ENCODE measurements at places on chromosomes 1 and 21.

DNA sequence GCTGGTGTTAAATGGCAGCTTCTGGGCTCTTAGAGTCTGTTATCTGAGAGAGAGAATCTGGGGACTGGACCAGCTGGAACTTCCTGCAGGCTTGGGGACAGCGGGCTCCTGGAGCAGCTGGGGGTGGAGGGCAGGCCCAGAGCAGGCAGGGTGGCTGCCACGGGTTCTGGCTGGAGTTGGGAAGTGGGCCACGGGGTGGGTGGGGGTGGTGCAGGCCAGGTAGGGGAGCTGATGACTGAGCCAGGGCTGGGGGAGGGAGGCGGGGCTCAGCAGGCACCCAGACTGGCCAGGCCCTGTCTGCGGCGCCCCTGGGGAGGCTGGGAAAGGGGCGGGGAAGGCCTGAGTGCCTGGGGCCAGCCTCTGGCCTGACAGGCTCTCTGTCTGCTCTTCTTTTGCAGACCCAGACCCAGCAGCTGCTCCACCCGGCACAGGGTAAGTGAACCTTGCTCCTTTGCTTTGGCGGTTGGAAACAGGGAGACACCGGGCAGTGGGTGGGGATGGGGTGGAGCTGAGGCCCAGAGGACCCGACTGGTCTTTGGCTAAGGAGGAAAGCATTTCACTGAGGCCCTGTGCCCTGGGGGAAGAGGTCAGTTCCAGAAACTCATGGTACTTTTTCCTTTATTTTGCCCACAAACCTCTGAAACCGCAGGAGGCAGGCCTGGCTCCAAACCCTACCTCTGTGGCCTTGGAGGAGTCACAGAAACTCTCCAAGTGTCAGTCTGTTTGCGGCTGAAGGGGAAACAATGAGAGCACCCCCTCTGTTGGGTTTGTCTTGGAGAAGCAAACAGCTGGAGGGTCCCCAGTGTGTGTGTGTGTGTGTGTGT, 48.8 kb downstream of the ARHGEF10L start:
- DNase-seq: no peak

- DNase-seq: no peak
Observed at GRCh38 chr1:20551945-20552727, at the start of gene FAM43B. TSS of gene FAM43B (plus strand) at chr1:20552573. CDS start at chr1:20552974, 401 bp downstream.

DNA sequence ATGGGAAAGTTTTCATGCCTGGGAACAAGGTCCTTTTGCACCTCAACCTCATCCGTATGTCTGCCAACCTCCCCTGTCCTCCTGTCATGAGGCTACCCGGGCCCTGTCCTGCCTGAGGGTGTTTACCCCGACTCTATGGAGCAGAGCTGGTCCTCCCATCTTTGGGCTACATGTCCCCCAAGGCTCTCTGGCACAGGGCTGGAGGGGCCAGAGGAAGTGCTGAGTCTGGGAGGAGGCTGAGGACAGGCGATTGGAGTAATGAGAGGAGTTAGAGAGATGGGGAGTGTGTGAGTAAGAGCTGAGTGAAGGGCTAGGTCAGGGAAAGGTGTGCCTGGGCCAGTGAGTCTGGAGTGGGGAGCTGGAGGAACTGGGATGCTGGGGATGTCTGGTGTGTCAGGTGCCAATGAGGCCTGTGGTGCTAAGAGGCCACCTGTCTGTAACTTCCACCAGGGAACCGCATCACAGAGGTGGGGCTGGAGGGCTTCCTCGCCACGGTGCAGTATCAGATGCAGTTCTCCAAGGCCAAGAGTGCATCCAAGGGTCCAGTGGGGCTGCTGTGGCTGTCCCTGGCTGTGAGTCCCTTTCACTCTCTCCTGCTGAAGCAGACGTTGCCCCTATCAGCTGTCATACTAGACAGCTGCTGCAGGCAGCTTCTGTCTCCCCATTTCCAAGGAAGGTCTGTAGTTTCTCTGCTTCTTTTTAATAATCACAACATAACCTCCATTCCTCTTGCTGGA, 11.7 kb downstream of the LRRC71 start:
- no peak for DNase-seq

- no peak for DNase-seq
Observed at GRCh38 chr21:31260790-31261189, 83.3 kb downstream of the TIAM1 start.
